ENCODE measurements at places on chromosomes 5 and 9. TPM values are rescaled to one million over a fixed set of nuclear protein-coding genes. Genes with fewer than 3 reads are reported as not detected.

GRCh38 chr9:131165523-131165922 is 40.1 kb downstream of the NUP214 start:
- DNase-seq: no peak

GRCh38 chr5:38642189-38642911 is 85.9 kb upstream of the LIFR start:
- DNase-seq: no peak

GRCh38 chr5:7673658-7674057 is 177.3 kb downstream of the CFAP90 start:
- DNase-seq: no peak

DNA sequence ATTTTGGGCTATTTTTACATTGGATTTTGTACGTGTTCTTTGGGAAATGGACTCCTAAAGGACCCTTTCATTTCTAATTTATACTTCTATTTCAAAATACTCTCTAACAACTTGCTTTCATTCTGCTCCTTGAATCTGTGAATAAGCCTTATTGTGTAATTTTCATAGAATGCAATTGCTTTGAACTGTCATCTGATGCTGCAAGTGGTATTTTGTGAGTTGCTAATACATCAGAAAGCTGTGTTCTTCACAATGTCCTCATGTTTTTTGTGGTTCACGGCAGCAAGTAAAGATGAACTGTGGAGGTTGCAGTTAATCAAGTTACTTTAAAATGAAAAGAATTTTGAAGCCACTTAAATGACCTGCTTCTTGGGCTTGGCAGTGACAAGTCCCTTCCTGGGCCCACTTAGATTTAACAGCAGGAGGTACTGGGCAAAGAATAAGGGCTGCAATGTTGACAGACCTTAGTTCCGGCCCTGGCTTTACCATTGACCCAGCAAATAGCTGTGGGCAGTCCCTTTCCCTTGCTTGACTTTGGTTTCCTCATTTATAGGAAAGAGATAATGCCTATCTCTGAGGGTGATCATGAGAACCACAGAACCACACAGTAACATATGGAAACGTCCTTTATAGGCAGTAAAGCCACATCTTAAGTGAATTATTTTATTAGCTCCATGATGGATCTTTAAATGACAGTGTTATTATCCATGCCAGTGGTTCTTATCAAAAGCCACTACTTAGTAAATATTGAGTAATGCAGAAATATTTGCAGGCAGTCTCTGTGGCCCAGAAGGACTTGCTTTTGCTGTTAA is 54.8 kb downstream of the IQGAP2 start:
- DNase-seq: no peak

DNA sequence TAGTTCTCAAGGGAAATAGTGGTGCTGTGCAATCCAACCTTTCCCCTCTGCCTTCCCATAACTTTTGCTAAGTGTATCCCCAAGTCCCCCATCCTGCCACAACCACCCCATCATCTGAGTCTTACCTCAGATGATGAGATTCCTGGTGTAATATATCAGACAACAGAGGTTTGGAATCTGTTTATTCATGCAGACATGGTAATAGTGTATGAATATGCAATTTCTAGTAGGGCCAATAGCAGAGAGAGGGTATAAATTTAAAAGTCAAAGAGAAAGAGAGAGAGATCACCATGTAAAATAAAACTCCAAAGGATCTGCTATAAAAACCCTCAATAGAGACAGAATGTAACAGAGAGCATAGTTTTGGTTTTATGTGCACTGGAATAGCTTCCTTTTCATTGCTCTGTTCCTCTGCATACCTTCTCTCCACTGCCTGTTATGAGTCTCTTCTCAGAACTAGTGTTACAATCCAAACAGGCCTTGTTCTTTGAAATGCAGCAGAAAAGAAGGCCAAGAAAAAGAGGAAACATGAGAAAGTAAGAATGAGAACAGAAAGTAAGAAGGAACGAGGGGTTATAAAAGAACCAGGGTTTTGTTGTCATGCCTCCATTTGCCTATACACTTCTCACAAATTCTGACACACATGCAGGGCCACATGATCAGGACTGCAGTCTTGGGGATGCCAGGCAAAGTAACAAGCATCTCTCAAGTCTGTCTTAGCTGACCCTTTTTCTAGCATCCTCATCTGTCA is 278.0 kb downstream of the CETN3 start:
- no peak for DNase-seq

DNA sequence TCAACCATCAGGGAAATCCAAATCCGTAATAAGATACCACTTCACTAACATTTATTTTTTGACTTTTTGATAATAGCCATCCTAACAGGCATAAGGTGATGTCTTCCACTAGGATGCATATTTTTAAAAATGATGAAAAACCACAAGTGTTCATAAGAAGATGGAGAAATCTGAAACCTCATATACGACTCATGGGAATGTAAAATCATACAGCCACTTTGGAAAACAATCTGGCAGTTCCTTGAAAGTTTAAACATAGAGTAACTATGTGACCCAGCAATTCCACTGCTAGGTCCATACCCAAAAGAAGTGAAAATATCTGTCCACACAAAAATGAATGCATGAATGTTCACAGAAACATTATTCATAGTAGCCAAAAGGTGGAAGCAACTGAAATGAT is 431.0 kb downstream of the ENC1 start:
- DNase-seq: no peak

GRCh38 chr9:89122949-89123348 is 55.7 kb downstream of the SHC3 start:
- DNase-seq: no peak

- DNase-seq: no peak
These were observed 522.3 kb downstream of the MAT2B start for GRCh38 chr5:164027738-164028137.

- DNase-seq: no peak
These were observed 595.4 kb downstream of the IRX1 start for GRCh38 chr5:4191041-4191440.

GRCh38 chr9:71626395-71626794 is 141.9 kb downstream of the CEMIP2 start:
- no peak for DNase-seq

DNA sequence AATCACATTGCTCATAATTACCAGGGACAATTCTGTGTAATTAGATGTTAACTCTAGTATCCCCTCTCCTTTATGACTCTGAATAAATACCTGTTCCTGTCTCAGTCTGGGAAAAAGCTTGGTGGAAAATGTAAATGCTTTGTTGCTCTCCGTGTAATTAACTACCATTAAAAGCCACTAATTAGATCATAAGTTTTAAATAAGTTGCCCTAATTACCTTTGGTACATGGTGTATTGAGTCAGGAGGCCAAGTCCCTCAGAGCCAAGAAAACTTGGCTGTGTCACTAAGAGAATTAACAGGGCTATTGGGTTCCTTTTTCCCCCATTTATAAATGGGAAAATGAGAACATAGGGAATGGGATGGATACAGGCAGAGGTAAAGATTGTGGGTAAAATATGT is 617.6 kb downstream of the TLR4 start:
- DNase-seq: no peak

DNA sequence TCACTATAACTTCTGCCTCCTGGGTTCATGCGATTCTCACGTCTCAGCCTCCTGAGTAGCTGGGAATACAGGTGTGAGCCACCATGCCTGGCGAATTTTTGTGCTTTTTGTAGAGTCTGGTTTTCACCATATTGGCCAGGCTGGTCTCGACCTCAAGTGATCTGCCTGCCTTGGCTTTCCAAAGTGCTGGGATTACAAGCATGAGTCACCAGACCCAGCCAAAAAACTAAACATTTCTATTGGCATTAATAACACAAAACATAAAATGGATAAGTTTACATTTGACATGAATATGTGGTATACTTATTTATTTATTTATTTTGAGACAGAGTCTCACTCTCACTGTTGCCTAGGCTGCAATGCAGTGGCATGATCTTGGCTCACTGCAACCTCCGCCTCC is 13.6 kb upstream of the REEP5 start:
- DNase-seq: no peak

- DNase-seq: no peak
These were observed 16.9 kb downstream of the BASP1 start for GRCh38 chr5:17234374-17234773.

The ARL14EPL gene
- not detected for total RNA-seq

The GFI1B gene
- total RNA-seq: 0.52 TPM

The CYSRT1 gene
- total RNA-seq: 0.41 TPM

The INSL6 gene
- total RNA-seq: not detected

The FOXD4L3 gene
- total RNA-seq: not detected

The SELENOP gene
- total RNA-seq: 884 TPM

The ALDOB gene
- not detected for total RNA-seq

All from upper lobe of right lung (tissue), 1 donor.